ENCODE measurements at places on chromosomes 11 and 22.

DNA sequence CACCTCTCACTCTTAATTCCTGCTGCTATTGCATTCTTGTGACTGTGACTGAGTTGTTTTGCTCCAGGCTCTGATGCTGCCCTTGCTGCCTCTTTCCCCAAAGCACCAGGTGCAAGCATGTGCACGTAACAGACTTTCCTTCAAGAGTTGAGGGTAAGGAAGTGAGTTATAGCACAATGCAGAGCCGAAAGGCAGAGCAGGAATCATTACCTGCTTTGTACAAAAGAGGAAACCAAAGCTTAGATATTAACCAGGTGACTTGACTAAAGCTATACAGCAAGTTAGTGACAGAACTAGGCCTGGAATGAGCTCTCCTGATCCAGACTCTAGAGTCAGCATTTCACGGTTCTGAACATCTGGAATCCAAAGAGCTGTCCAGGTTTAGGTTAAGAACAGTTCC, 33.6 kb downstream of the NEU3 start:
- no peak for DNase-seq

DNA sequence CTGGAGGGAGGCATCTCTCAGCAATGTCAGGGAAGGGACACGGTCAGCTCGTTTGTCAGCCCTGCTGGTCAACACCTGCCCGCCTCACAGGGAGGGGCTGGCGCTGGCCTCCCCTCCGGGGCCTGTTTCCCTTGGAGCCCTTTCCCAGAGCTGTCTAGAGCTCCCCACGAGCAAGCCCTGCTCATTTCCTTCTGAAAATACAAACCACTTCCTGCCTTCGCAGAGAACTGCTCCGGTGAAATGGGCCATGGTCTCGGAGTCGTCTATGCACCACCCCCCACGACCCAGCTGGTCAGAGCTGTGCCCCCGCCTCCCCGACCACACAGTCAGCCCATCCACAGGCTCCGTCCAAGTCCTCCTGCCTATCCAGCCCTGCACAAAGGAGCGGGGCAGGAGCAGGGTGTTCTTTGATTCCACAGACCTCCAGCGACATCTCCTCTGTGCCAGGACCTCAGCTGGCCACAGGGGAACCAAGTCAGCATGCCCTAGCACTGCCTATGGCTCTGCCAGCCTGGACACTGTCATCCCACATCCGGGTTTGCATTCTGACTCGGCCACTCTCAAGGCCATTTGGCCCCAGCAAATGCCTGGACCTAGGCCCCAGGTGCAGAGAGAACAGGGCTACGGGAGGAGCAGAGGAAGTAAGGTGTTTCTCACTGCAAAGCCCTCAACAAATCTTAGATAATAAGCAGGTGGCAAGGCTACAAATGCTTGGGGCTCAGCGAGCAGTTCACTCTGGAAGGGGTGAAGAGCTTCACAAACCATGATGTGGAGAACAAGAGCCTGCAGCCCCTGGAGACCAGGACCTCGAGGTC, 82.1 kb upstream of the WNT11 start:
- no peak for DNase-seq

DNA sequence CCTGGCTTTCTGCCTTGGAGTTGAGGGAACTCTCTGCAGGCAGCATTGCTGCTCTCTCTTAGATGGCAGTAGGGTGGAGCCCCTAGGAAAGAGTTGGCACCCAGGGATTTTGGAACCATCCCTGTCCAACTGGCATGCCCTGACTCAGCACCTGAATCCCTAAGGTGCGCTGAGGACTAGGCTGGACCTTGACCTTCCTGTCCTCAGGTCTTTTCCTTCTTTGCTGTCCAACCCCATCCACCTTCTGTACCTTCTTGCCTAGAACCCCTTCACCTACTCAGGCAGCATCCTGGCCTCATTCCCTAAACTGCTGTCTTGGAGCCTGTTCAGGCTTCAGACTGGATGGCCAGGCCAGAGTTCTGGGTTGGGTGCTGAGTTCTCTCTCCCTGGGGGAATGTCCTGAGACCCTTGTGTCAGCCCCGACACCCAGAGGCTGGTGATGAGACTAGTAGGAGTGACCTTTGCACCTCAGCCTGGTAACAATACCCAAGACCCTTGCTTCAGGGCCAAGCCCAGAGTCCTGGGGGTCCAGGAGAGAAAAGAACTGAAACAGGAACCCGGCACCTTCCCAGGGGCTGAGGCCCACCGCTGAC, 2.5 kb upstream of the POLD4 start:
- no peak for DNase-seq

DNA sequence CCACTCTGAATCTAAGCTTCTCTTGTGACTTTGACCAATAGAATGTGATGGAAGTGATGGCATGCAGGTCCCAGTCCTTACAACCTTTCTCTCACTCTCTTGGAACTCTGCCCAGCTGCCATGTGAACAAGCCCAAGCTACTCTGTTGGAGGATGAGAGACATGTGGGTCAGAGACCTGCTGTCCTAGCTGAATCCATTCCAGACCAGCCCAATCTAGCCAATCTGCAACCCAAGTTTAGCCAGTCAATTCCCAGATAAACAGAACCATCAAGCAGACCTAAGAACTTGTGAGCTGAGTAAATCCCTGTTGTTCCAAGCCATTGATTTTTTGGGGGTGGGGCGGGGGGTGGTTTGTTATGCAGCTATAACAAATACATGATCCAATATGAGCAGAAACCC, 69.2 kb upstream of the GRK3 start:
- DNase-seq = no peak

DNA sequence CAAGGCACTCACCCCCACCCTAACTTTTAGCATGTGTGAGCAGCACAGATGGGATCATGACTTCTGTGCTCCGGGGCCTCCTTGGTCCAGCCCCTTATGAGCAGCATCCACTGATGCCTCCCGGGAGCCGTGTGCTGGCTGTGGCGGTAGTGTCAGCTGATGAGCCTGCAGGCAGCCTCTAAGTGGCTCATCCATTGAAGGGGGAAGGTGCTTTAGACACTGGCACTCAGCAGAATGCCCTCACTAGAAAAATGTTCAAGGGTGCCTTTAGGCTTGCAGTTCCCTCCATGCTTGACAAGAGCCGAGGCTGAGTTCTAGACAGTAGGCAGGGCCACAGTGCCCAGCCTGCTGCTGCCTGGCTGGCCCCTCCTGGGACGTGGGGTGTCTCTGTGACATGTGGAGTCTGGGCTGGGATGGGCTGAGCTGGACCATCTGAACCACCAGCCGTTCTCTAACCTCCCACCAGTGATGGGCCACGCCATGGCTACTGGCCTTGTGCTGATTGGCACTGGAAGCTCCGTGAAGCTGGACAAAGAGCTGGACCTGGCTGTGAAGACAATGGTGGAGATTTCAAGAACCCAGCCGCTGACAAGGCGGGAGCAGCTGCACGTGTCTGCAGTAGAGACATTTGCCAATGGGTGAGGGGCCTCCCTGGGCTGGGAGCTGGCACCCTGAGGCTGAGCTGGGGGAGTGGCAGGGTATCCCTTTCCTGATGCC, 5.8 kb downstream of the TTC38 start:
- DNase-seq = no peak

All from iPS-NIHi11 (cell line).